Psoas muscle (tissue), 8 donors: ENCODE measurements at places on chromosomes 5 and 9. TPM values are rescaled to one million over a fixed set of nuclear protein-coding genes. Genes with fewer than 3 reads are reported as not detected.

The PCDHB13 gene
- 0.58 TPM for total RNA-seq

GRCh38 chr5:132225165-132226032 lies 2.3 kb downstream of the P4HA2 start:
- peak; percentile 74 for DNase-seq

- no peak for DNase-seq
Observed at GRCh38 chr9:98444601-98445000, 189.2 kb upstream of the TBC1D2 start.

The C9orf50 gene
- total RNA-seq = not detected

- DNase-seq = no peak
Observed at GRCh38 chr5:172038167-172038566, 31.7 kb upstream of the FBXW11 start.

DNA sequence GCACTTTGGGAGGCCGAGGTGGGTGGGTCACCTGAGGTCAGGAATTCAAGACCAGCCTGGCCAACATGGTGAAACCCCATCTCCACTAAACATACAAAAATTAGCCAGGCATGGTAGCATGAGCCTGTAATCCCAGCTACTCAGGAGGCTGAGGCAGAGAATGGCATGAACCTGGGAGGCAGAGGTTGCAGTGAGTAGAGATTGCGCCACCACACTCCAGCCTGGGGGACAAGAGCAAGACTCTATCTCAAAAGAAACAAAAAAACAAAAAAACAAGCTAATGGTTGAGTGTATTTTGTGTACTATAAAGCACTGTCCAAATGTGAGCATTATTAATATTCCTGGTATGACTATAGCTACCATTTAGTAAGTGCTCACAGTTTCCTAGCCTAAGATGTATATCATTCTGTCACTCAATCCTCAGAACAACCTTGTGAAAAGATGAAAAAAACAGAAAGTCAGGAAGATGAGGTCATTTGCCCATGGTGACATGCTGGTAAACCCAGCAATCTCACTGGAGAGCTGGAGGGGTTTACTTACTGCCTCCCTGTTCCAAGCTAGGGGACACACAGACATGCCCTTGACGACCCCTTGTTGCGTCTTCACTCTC lies 27.7 kb downstream of the ARHGEF37 start:
- no peak for DNase-seq

The IL4 gene
- total RNA-seq = not detected

DNA sequence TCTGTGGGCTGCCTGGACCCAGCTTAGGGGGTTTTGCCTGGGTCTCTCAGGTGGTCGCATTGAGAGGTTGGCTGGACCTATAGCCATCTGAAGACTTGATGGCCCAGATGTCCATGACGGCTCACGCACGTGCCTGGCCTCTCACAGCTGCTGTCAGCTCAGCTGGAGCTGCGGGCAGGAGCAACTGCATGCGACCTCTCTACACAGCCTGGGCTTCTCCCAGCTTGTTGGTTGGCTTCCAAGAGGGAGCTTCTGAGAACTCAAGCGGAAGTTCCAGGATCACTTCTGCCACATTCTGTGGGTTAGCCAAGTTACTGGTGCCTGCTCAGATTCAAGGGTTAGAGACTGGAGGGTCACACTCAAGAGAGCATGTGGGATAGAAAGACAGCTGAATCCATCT lies 99.2 kb downstream of the DAPK1 start:
- DNase-seq = peak; percentile 34

DNA sequence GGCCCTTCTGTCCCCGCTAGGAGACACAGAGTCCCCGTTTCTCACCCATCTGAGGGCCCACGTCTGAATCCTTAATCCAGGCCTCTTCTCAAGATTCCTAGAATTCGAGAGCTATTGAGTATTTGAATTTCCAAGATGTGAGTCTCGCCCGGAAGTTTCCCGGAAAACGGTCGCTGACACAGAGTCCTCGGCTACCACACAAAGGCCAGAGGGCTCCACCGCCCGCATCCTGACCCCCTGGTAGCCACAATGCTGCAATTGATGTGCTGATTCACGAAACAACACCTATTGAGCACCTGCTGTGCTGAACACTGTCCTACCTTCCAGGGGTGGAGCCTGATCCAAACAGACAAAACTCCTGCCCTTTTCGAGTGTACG lies 670 bp upstream of the FBP1 start:
- DNase-seq = no peak

DNA sequence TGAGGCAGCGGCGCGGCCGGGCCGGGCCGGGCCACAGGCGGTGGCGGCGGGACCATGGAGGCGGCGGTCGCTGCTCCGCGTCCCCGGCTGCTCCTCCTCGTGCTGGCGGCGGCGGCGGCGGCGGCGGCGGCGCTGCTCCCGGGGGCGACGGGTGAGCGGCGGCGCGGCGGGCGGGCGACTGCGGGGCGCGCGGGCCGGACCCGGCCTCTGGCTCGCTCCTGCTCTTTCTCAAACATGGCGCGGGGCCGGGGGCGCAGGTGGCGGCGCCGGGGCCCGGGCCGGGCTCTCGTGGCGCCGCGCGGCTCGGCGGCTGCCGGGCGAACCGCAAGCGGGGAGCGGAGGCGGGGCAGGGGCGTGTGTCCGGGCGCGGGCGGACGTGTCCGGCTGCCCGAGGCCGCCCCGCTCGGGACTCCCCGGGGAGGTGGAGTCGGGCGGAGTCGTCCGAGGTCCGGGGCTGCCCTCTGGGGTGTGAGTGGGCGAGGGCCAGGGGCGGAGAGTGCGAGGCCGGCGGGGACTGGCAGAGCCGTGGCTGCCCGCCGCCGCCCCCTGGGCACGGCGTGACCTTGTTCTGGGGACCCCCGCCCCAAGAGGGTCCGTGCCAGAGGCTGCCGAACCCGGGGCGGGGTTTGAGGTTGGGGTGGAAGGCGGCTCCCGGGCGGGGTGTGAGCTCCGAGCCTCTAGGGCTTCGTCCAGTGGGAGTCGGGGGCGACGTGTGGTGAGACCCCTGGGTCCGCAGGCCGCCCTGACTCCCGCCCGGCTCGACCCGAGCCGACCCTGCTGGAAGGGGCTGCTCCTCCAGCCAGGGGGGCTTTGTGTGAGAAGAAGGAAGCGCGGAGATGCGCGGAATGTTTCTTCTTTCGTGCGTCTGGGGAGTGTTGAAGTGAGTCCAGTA lies 485 bp downstream of the TGFBR1 start:
- peak; percentile 90 for DNase-seq

GRCh38 chr9:118670011-118670953 lies 699.0 kb downstream of the BRINP1 start:
- no peak for DNase-seq

DNA sequence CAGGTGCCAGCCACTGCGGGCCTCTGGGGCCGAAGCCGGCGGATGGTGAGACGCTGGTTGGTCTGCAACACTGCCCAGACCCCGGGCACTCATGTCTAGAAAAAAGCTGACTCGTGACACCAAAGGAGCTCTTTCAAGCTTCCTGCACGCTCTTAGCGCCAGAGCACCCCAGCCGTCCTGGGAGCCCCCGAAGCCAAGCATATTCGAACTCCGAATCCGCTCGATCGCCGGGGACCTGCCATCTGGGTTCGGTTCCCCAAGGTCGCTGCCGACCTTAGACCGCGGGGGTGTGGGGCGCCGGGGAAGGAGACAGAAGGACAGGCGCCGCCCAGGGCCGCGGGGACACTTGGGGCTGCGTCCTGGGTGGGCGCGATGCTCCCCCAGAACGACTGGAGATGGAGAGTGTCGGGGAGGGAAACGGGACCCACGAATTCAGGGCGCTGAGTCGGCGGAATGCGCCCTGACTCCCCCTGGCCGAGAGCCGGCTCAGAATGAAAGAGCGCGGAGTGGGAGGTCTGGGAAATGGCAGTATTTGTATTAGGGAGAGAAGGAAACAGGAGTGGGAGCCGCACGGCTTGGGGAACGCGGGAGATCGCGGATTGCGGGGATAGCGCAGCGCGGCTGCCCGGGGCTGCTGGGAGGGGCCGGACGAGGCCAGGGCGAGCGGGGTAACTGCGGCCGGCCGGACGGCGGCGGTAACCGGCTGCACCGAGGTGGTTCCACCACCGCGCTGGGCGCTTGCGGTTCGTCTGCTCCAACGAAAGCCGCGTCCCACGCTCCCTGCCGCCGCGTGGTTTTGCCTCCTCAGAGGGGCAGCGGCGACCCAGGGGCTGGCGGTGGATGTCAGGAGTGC lies 20.1 kb upstream of the MARCHF6 start:
- peak; percentile 74 for DNase-seq

DNA sequence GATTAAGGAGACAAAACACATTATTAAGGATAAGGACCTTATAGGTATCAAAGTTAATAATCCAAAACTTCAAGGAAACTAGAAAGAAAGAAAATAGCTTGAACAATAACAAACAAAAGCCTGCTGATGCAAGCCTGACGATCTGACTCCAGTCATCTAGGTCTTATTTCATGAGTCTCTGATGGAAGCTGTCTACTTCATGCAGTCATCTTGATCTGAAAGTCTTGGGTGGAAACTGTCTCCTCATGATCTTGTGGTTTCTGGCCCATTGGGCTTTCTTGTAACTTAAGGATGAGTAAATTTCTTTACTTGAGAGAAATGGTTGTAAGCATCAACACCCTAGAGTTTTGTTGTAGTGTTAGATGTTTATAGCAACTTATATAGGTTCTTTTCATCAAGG lies 20.6 kb upstream of the PSIP1 start:
- no peak for DNase-seq

GRCh38 chr9:108687006-108687987 lies 168.5 kb downstream of the ACTL7B start:
- no peak for DNase-seq

The AK6 gene
- 59.9 TPM for total RNA-seq

The PCDHGA5 gene
- total RNA-seq = 0.92 TPM

- no peak for DNase-seq
Observed at GRCh38 chr9:75128535-75128934, 40.2 kb downstream of the OSTF1 start.

DNA sequence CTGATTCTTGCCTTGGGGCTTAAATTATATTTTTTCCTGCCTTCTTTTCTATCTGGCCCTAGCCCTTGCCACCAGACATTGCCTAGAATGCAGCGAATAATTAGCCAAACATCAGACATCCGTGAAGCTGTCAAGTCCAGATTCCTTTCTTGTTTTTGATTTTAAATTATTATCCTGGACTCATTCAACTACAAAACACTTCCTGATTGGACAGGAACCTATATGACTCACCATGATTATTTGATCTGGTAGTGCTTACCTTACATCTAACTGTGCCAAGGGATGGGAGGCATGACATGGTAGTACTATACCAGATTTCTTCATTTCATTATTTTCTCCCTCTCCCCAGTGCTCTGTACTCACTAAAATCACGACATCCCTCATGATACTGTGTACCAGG lies 829.6 kb downstream of the TLR4 start:
- DNase-seq = no peak

GRCh38 chr9:124897570-124898460 lies 35.9 kb downstream of the ARPC5L start:
- DNase-seq = no peak

GRCh38 chr5:50564079-50564478 lies 102.4 kb upstream of the PARP8 start:
- DNase-seq = no peak

The PDZD2 gene
- total RNA-seq = 6.2 TPM

- no peak for DNase-seq
Observed at GRCh38 chr5:63774939-63775338, 187.3 kb downstream of the HTR1A start.

The CDH10 gene
- not detected for total RNA-seq

- no peak for DNase-seq
Observed at GRCh38 chr9:18997151-18997550, 35.9 kb downstream of the SAXO1 start.

- DNase-seq = no peak
Observed at GRCh38 chr9:117411547-117411946, 3.3 kb downstream of the ASTN2 start.

DNA sequence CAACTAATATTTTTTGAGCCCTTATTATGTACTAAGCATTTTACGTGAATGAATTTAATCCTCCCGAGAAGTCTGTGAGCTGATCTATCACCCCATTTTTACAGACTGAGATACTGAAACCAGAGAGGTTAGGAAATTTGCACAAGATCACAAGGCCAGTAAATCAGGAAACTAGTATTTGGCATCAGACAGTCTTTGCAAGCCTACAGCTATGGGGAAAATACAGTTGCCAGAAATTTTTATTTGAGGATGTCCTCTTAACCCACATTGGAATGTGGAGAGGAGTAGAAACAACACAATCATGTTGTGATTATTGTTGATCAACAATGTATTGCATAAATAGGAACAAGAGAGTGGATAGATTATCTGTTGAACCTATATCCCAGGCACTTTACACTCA lies 2.3 kb upstream of the SLC46A2 start:
- DNase-seq = no peak

The FBP2 gene
- 55.8 TPM for total RNA-seq

GRCh38 chr5:139388198-139388821 lies 1.4 kb downstream of the MZB1 start:
- DNase-seq = no peak

GRCh38 chr5:133520062-133520461 lies 92.3 kb downstream of the FSTL4 start:
- no peak for DNase-seq

- no peak for DNase-seq
Observed at GRCh38 chr5:69138766-69139165, 28.2 kb upstream of the CCNB1 start.

The CD74 gene
- total RNA-seq = 299 TPM

- DNase-seq = peak; percentile 39
Observed at GRCh38 chr5:119355685-119356611, at the start of gene TNFAIP8. Gene TNFAIP8, plus strand, starts transcription at chr5:119356019. Its CDS starts 72 bp downstream, at chr5:119356091.

GRCh38 chr5:109511980-109512734 lies 102.4 kb upstream of the PJA2 start:
- no peak for DNase-seq

- DNase-seq = no peak
Observed at GRCh38 chr5:174655351-174655750, 69.0 kb upstream of the MSX2 start.

The TESK1 gene
- 60.1 TPM for total RNA-seq

- no peak for DNase-seq
Observed at GRCh38 chr9:113465599-113466140, 2.1 kb downstream of the RGS3 start.

GRCh38 chr5:114185274-114185673 lies 176.6 kb upstream of the KCNN2 start:
- peak; percentile 16 for DNase-seq

GRCh38 chr9:130276121-130276520 lies 10.6 kb downstream of the HMCN2 start:
- no peak for DNase-seq

GRCh38 chr9:34171753-34172535 lies 6.9 kb upstream of the UBAP1 start:
- no peak for DNase-seq

The AMBP gene
- not detected for total RNA-seq

GRCh38 chr9:74848153-74848525 lies 39.6 kb downstream of the TRPM6 start:
- DNase-seq = no peak

- no peak for DNase-seq
Observed at GRCh38 chr5:107864793-107865192, 194.1 kb upstream of the EFNA5 start.
